ENCODE measurements at places on chromosomes 12 and 14. TPM values are rescaled to one million over a fixed set of nuclear protein-coding genes. Genes with fewer than 3 reads are reported as not detected.

The BCL2L2 gene
- 18.2 TPM for total RNA-seq

The SLC4A8 gene
- total RNA-seq = 7.8 TPM

The KRT72 gene
- 0.93 TPM for total RNA-seq

The CLEC4C gene
- 1.6 TPM for total RNA-seq

The LRP1 gene
- 181 TPM for total RNA-seq

The TMEM63C gene
- total RNA-seq = 8.7 TPM

The PGF gene
- 3.4 TPM for total RNA-seq

The CLEC2A gene
- total RNA-seq = not detected

The ADSS1 gene
- total RNA-seq = 9.0 TPM

The FBXW8 gene
- total RNA-seq = 17.3 TPM

The CIDEB gene
- total RNA-seq = 88.8 TPM

The G2E3 gene
- total RNA-seq = 18.9 TPM

The A2ML1 gene
- total RNA-seq = not detected

The SYT1 gene
- 1.6 TPM for total RNA-seq

The RNASE3 gene
- 16.7 TPM for total RNA-seq

The TAS2R46 gene
- 3.8 TPM for total RNA-seq

The DIO3 gene
- 0.36 TPM for total RNA-seq

The GALNT8 gene
- total RNA-seq = 1.6 TPM

The FAM186B gene
- total RNA-seq = 0.67 TPM

The GLS2 gene
- 1.3 TPM for total RNA-seq

The TCL1B gene
- total RNA-seq = 1.1 TPM

The TPPP2 gene
- total RNA-seq = 0.76 TPM

The ITGA5 gene
- 44.9 TPM for total RNA-seq

All from spleen (tissue), 13 donors.